ENCODE measurements at places on chromosomes 5 and 9.
A peak's percentile ranks its signal among the peaks of the same experiment; 100 is the strongest.

GRCh38 chr9:109593612-109594011 is 95.5 kb upstream of the PTPN3 start:
- DNase-seq, result no peak

- DNase-seq, result no peak
Observed at GRCh38 chr9:91712811-91713210, 237.2 kb downstream of the ROR2 start.

- DNase-seq, result no peak
Observed at GRCh38 chr9:120636194-120636957, 56.4 kb upstream of the CDK5RAP2 start.

DNA sequence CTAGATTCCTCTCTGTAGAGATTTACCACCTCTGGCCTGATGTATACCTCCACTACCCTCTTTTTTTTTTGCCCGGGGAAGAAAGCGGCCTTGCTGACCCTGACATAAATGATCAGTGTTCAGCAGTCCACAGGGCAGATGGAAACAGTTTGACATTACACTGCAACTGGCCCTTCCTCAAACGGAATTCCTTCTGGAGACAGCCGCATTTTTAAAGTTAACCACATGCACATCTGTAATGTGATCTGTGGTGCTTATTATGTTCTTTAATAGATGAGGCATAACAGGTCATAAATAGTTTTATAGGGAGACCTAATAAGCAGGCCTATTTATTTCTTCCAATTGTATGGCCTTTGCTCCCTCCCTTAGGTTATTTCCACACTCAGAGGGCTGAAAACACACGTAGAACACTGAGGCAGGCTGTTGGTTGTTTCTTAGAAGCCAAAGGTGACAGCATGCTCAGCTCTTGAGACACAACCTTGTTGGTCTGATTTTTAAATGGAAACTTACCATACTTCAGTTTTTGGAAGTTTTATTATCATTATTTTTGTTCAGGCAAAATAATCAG is 84.0 kb upstream of the APC start:
- DNase-seq, result no peak

DNA sequence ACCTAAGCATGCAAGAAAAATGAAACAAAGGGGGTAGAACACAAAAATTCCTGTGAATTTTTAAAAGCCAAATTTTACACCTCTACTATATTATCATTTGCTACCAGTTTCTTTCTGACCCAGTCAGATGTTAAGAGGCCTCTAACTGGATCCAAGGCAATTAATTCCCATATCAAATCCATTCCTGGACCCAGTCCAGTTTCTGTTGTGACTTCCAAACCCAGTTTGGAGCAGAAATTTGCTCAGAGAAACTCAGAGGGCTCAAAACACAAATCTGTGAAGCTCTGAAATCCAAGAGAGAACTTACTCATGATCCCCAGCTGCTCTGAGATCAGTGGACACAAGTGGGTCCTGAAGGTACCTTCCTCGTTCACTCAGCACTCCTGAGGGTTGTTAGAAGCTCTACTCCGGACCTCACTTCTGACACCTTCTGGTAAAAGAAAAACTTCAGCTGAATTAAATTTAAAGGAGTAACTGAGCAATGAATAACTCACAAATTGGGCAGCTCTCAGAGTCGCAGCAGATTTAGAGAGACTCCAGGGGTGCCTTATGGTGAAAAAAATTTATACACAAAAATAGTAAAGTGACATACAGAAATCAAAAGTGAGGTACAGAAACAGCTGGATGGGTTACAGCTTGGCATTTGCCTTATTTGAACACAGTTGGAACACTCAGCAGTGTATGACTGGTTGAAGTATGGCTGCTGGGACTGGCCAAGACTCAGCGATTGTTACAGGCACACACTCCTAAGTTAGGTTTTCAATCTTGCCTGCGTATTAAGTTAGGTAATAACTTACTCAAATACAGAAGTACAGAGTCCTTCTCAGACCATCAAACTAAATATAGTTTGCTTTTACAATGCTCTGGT is 32.4 kb downstream of the INSL4 start:
- no peak for DNase-seq

DNA sequence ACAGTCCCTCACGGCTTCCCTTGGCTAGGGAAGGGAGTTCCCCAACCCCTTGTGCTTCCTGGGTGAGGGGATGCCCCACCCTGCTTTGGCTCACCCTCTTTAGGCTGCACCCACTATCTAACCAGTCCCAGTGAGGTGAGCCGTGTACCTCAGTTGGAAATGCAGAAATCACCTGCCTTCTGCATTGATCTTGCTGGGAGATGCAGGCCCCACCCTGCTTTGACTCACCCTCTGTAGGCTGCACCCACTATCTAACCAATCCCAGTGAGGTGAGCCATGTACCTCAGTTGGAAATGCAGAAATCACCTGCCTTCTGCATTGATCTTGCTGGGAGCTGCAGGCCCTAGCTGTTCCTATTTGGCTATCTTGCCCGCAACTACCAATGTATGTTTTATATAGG is 44.7 kb downstream of the CCL28 start:
- no peak for DNase-seq

- DNase-seq, result no peak
Observed at GRCh38 chr5:172648755-172649154, 7.7 kb downstream of the NEURL1B start.

DNA sequence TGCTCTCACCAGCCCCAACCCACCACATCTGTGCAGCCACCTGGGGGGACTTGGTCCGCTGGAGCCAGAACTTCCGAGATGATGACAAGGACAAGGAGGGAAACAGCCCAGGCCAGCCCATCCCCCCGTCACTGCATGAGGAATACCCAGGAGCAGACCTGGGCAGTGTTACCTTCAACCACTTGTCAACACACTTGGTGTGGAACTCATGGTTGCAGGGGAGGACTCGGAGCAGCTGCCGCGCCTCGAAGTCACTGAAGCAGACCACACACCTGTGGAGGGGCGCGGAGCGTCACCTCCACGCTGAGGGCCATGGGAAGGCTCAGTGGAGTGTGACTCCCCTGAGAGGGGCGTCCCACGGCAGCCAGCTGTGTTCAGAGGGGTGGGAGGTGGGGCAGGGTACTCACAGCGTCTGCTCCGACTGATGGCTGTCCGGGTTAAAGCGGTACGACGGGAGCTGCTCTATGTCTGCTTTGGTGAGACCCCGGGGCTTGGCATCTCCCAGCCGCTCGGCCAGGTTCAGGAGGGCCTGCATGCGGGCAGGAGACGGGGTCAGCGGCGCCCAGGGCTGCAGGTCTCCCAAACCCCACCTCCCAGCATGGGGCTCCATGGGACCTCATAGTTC is 8.0 kb downstream of the RNF44 start:
- DNase-seq, result no peak

GRCh38 chr9:85045271-85045670 is 375.7 kb downstream of the NTRK2 start:
- no peak for DNase-seq

DNA sequence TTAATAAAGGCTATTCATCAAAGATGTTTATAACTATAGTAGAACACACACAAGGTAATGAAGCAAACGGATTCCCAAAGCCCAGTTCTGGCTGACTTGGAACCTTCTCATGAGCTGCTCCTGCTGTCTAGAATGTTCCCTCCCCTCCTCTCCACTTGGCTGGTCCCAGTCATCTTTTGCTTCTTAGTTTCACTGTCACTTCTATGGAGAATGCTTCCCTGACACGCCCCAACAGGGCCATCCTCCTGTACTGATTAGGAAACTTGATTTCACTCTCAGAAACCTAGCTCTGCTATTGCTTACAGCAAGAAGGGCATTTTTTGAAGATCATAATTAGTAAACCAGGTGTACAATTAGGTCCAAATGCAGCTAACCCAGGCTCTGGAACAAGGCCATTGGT is 3.2 kb upstream of the RAPGEF1 start:
- no peak for DNase-seq

GRCh38 chr5:121108725-121109124 is 644.6 kb downstream of the PRR16 start:
- no peak for DNase-seq

- DNase-seq, result no peak
Observed at GRCh38 chr9:69211424-69212036, 37.5 kb downstream of the TJP2 start.

- no peak for DNase-seq
Observed at GRCh38 chr5:24222876-24223275, 421.9 kb downstream of the CDH10 start.

DNA sequence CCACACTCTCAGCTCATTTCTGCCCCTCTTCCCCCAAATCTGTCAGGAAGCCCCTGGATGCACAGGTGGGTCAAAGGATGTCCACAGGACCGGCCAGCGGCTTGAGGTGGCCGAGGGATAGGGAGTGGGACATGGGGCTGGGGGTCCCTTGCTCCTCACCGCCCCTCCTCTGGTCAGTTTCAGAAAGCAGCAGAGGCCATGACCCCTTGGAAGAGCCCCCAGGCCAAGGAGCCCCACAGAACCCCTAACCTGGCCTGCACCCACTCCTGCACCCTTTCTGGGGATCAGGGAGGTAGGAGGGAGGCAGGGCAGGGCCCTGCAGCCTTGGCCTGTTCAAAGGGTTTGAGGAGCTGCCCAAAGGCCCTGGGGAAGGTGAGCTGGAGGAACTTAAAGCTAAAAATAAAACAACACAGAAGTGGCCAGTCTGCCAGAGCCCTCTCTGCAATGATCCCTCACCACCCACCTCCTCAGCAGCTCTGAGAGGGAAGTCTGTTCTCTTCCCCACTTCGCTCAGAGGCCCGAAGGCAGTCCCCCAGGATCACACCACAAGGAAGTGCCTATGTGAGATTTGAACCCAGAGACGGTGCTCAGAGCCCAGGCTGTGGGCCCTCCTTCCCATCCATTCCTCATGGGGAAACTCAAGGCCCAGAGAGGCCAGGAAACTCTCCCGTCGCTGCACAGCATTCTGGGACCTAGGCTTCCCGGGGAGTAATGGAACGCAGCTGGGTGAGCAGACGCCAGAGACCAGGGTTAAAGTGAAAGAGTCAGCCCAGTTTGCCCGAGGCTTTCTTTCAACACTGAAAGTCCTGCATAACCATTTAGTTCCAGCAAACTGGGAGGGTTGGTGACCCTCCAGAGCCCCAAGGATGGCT is 910 bp downstream of the ENG start:
- DNase-seq, result no peak

DNA sequence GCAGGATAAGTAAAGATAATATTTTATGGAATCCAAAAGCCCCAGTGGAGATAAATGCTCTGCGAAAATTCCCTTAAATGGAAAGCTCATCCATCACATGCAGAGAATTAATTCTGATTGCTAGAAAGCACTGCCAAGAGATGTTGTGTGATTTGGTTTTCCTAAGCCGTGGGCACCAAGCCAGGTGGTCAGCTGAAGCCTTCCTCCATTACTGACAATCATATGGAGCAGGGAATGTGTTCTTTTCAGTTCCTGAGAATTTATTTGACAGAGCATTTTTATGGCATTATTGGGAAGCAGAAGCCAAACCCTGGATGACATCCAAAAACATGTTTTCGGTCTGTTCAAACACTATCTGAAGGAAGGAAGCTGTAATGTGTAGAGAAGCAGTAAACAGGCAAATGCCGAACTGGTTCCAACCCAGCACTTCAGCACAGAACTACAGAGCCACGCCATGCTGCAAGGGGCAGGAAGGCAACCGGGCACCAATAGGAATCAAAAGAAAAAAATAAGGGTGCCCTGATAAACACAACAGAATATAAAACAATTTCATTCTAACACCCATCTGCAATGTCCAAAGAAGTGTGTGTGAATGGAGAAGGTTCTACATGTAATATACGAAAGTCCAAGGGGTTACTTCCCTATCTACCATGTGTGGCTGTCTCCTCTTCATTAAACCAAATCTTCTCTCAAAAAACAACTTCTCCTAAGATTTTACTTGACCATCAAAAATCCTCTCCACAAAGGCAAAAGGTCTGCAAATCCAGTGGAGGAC is 12.3 kb downstream of the ARSB start:
- DNase-seq, result no peak

GRCh38 chr9:79145442-79145841 is 426.3 kb upstream of the TLE4 start:
- no peak for DNase-seq

- DNase-seq, result no peak
Observed at GRCh38 chr9:136578915-136579649, 33.2 kb upstream of the NOTCH1 start.

DNA sequence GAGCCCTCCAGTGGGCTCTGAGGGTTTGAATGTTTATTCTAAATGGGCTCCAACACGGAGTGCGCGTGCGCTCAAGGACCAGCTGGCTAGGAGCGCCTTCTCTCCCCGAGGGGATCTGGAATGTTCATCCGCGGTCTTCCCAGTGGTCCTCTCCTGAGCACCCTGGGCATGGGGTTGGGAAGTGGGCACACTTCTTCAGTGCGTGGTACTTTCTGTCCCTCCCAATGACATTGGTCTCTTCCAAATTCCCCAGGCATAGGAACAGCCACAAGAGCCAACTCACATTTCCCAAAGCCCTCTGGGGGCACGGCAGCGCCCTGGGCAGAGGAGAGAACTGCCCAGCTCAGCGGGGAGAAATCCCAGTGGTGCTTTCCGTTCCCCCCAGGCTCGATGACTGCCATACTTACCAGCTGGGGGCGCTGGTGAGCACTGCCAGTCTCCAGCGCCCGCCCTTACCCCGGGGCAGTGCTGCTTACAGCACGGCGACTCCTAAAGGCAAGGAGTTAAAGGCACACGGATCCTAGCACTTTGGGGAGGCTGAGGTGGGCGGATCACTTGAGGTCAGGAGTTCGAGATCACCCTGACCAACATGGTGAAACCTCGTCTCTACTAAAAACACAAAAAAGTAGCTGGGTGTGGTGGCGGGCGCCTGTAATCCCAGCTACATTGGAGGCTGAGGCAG is 29.9 kb upstream of the OBP2B start:
- peak; percentile 41 for DNase-seq

- DNase-seq, result no peak
Observed at GRCh38 chr9:134532084-134532483, 109.5 kb upstream of the COL5A1 start.

GRCh38 chr5:68264024-68264956 is 48.7 kb downstream of the PIK3R1 start:
- no peak for DNase-seq

DNA sequence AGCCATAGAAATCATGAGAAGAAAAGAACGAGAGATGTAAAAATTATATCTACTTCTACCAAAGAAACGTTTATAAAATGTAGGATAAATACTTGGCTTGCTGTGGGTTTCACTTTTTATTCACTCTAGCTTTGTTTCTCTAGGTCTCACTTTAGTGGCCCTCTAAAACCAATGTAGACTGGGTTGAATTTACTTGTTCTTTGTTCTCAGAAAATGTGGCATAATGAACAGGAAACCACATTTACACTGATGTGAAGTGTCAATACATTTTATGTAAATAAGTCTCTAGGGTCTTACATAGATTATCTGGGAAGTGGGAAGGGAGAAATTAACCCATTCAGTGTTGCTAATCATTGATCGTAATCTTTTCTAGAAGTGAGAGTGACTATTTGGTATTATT is 58.9 kb downstream of the PLPPR1 start:
- DNase-seq, result no peak

- DNase-seq, result no peak
Observed at GRCh38 chr9:72577212-72577753, 55.9 kb downstream of the TMC1 start.

DNA sequence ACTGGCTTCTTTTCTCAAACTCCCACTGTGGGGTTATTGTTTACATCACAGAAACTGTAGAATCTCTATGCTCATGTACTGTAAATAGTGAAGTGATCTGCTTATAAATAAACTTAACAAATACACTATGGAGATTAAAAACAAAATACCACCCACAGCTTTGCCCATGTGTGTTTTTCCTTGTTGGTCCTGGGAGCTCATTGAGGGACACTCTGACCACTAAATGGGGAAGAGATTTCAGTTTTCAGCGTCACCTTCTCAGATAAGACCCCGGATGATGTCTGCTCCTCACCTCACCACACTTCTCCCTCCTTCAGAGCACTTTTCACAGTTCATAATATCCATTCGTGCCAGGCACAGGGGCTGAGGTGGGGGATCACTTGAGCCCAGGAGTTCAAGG is 89.7 kb downstream of the PDE6A start:
- DNase-seq, result no peak
